Neural progenitor cell (in vitro differentiated cells): ENCODE measurements at places on chromosomes 4 and X.

GRCh38 chrX:19214311-19214710 is 92.0 kb upstream of the ADGRG2 start:
- no peak for DNase-seq

DNA sequence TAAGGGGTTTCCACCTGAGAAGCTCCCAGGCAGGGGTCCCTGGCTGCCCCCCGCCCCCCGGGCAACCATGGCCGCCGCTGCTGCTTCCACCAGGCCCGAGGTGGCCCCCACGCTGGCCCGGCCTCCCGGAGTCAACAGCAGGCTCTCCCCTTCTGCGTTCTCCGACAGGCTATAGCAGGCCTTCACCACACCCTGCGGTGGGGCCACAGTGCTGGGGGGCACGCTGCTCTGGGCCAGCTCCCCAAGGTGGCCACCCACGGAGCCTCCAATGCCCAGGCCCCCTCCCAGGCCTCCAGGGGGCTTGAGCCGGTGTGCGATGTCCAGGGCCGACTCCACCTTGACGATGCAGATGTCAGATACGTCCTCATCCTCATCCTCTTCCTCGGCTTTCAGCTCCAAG is 72.5 kb downstream of the UBE2K start:
- no peak for DNase-seq

GRCh38 chr4:82650868-82651267 is 89.1 kb upstream of the TMEM150C start:
- DNase-seq = no peak

DNA sequence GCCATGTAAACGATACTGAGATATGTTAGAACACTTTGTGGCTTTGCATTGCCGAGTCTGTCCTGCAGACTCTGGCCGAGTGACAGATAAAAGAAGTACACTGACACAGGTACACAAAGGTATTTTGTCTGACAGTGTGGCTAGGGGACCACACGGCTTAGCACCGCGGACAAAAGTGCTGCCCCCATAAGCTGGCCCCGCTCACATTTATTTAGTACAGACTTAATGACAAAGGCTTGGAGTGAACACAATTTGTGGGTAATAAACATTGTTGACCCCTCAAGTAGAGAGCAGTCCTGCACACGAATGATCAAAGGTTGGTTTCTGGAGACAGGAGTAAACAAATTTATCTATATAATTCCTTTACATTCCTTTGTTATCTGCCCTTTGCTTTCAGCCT is 976.8 kb downstream of the TRAM1L1 start:
- no peak for DNase-seq

DNA sequence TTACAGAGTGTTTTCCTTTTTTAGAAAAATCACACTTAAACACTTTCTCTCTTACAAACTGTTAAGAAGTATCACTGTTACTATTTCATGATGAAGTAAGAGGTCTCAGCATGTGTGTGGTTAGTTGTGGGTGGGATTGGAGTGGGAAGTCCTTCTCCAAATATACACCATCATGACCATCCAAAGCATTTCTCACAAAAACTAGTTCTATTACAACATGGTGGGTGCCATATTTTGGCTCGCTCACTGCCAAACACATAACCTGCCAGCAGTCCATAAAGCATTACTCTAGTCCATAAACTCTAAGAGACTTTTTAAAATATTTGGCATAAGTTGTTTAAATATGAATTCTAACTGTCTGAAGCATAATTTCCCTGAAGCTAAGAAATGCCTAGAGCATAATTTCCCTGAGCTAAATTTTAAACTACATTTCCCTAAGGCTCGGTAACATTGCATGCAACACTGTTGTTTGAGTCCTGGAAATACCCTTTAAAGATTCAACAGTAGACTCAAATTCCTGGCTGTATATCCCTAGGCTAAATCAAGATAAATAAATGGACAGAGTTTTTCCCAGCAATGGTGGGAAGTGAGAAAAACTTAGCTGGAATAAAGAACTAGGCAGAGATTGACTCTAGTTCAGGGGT is 415.0 kb upstream of the INTU start:
- no peak for DNase-seq

DNA sequence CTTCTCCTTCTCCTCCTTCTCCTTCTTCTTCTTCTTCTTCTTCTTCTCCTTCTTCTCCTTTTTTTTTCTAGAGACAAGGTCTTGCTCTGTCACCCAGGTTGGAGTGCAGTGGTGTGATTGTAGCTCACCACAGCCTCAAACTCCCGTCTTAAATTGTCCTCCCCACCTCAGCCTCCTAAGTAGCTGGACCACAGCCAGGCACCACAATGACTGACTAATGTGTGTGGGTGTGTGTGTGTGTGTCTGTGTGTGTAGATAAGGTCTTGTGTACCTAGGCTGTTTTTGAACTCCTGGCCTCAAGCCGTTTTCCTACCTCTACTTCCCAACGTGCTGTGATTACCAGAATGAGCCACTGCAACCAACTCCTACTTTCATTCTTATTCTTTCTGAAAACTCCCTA is 390.9 kb downstream of the ADAM29 start:
- no peak for DNase-seq

DNA sequence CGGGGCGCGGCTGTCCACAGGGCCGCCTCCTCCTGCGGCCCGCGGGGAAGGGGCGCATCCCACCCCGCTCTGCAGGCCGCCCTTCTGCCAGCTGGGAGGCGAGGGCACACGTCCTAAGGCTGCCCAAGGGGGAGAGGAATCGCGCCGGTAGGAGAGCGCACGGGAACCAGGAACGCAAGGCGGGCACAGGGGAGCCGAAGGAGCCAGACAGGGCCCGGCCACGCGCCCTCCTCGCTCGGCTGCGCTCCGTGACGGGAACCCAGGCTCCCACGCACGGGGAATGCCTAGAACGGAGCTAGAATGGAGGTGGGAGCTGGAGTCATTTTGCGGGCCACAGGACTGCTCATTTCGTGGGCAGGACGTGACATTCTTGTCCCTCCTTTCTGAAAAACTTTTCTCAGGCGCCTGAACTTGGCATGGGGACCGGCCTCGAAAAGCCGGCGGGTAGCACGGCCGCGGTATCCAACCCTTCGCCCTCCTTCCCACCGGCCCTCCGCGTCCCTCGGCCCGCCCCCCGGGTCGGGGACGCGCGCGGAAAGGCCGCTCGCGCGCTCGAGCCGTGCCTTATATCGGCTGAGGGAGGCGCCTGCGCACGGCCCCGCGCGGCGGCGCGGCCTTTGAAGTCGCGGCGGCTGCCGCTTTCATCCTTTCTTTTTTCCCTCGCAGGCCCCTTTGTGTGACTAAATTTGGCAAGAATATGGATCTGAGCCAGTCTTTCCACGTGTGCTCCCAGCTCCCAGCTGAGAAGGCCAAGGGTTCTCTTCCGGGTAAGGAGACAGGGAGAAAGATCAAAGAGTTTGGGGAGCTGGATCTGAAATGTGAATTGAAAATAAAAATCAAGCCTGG is 4.2 kb upstream of the LEF1 start:
- peak; percentile 77 for DNase-seq

DNA sequence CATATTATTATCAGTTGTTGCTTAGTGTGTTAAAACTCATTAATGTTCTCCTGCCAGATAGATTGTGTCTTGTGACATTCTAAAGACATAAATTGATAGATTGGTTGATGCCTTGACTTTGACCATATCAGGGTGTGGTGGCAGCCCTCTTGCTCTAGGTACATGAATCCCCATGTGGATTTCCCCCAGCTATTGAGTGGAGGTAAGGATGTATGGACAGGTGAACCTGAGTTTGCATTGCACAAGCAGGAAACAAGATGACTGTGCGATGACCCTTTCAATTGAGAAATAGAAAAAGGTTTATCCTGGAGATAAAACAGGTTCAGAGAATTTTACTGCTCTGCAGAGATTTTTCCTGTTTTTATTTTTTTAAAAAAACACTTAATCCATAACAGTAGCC is 619.2 kb downstream of the SPRY1 start:
- no peak for DNase-seq

- DNase-seq = no peak
These were observed 9.1 kb downstream of the OCRL start for GRCh38 chrX:129549124-129549523.

- DNase-seq = no peak
These were observed 45.0 kb downstream of the CCDC149 start for GRCh38 chr4:24867766-24868296.

DNA sequence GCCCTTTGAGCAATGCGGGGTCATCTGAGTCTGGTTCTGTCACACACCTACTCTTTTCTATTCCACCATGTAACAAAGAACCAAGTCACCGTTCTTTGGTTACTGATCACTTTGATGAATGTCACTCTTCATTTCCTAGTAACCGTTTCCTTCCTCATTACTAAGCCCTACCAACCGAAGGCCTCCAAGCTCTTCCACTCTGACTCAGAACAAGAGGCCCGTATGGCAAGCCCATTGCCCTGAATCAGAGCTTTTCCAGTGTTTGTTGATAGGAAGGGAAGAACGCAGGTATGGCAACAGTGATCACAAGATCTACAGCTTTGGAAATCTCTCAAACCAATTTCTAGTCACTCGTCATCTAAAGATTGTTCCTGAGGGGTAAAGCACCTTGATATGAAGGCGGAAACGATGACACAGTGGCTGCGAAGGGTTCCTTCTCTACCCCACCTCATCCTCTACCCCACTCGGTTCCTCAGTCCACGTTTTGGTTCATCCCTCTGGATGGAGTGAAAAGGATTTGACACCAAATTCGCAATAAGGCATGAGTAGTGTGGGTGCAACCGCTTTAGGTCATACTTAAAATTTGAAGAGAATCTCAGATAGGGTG is 28.0 kb upstream of the CD40LG start:
- DNase-seq = no peak

DNA sequence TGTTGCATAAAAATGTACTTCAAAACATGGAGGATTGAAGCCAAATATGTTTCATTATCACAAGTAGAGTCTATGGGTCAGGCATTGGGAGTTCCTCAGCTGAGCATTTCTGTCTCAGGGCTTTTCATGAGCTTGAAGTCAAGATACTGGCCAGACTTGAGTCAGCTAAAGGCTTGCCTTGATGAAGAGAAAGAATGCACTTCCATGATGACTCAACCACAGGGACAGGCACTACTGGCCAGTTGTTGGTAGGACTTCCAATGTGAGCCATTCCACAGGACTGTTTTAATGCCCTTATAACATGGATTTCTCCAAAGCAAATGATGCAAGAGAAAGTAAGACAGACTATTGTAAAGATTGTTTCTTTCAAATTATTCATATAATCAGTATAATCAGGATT is 895.6 kb downstream of the RAB28 start:
- no peak for DNase-seq

- DNase-seq = no peak
These were observed 101.1 kb downstream of the CBLL2 start for GRCh38 chrX:22373766-22374165.

DNA sequence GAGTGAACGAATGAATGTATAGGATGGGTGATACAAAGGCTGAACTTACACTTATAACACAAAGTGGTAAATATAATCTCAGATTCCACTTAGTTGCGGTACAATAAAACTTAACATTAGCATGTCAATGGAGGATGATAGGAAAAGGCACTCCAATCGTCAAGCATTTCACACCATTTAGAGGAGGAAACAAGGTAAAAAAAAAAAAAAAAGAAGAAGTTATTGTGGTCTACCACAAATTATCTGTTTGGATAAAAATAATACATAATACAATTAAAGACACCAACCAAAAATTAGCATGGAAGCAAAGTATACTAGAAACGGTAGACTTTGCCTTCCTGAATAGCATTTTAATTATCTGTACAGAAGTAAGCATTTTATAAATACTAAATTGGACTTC is 205.5 kb downstream of the PPP3CA start:
- no peak for DNase-seq

GRCh38 chr4:4491396-4491893 is 50.4 kb downstream of the STX18 start:
- no peak for DNase-seq

DNA sequence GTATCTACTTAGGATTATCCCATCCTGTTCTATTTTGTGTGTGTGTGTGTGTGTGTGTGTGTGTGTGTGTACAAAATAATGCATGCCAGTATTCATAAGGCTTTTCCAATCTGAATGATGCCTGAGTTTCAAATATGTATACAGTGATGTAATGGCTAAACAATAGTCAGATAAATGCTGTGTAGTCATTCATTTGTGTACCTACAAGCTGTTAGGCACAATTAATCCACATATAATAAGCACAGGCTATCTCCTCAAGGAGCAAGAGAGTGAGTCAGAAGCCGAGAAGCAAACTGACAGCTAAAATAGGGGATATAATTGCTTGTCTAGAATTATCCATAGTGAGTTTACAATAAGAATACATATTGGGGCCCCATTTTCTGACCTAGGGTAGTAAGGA is 15.7 kb downstream of the DMD start:
- no peak for DNase-seq

GRCh38 chrX:10636851-10637250 is 16.5 kb upstream of the MID1 start:
- no peak for DNase-seq

DNA sequence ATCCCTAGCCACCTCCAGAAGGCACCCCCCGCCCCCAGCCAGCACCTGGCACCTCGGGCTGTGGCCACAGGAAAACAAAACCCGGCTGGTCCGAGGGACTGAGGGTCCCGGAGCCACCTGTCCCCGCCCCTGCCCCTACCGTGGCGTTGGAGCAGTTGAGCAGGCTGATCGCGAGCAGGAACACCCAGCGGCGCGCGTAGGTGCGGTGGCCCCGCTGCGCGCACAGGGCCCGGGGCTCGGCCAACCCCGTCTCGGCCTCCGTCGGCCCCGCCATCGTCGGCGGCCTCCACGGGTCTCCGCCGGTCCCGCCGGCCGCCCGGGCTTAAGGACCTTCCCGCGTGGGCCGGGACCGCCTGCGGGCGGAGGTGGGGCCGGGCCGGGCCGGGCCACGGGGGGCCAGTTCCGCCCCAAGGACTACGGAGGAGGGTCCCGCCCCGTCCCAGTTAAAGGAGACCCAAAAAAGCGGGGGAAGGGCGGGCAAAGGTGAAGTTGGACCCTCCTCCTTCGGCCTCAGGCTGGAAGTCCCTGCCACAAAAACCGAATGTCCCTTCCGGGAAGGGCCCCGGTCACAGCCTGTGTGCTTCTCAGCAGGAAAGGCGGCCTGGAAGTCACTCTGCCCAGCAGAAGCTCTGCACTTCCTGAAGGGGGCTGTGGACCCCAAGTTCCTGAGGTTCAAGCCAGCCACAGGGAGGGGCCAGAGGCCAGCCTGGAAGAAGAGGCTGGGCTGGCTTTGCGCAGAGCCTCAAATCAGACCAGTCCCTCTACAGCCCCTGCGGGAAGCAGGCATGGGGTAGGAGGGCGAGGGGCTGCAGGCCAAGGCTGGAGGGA is at the start of gene SLC49A3:
TSS of gene SLC49A3 (minus strand) at position 298 of the 828 bp plus-strand sequence. CDS start at position 274, 24 bp downstream.
- peak; percentile 45 for DNase-seq

- no peak for DNase-seq
These were observed 42.1 kb downstream of the TMPRSS11E start for GRCh38 chr4:68489338-68489737.

DNA sequence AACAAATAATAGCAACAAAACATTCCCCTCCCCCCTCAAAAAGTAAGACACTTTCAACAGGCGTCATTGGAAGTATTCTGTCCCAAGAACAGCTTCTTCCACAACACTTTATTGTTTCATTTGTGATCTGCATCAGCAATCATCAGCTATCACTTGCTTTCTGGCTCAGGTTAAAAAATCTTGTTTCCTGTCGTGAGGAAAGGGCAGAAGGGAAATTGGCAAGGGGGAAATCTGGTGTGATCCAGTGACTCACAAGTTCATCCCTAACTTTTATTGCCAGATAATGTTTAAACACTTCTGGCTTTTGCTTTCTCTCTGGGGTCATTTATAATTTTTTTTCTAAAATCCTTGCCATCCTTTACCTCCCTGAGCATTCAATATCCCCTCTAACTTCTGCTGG is 247.4 kb upstream of the GIMD1 start:
- DNase-seq = no peak

- DNase-seq = no peak
These were observed 1.2 kb upstream of the FGFBP2 start for GRCh38 chr4:15964159-15964558.
